ENCODE measurements at places on chromosomes 11 and 22. TPM values are rescaled to one million over a fixed set of nuclear protein-coding genes. Genes with fewer than 3 reads are reported as not detected.

VPREB1 gene
- polyA plus RNA-seq = not detected

GRCh38 chr11:122995526-122995925, 13.9 kb upstream of the BSX start:
- DNase-seq = no peak

DNA sequence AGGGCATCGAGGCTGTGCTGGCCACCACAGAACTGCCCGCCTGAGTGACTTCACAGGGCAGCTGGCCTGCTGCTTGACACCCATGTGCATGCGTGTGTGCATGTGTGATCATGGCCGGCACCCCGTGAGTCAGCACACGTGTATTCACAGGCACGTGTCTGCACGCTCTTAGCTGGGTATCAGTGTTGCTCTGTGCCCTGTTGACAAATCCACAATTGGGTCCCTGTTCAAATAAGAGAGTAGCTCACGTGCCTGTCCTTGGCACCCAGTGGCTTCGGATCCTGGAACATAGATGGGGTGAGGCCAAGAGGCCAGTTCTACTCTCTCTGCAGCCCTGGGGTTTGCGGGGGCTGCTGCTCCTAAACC, 14.0 kb downstream of the B3GAT1 start:
- no peak for DNase-seq

DNA sequence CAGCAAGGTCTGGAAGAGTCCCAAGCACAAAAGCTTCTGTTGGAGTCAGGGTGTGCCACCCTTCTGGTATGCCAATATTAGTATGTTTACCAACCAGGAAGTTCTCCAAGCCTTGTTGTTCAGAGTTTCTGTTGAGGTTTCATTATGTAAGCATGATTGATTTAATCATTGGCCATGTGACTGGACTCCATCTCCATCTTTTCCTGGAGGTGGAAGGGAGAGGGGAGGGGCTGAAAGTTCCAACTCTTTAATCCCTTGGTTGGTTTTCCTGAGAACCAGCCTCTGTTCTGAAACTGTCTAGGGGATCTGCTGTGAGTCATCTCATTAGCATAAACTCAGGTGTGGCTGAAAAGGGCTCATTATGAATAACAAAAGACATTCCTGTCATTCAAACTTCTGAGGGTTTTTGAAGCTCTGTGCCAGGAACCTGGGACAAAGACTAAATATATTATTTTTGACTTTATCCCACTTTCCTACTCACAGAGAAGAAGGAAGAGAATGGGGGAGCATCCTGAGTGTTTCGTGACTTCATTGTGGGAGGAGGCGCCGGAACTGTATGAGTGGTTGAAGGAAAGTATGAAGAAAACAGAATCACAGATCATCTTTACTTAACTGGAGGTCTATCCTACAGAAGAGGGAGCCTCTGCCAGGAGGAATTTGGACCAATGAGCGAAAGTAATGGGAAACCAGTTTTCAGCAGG, 138.2 kb downstream of the NECTIN1 start:
- DNase-seq = no peak

HORMAD2 gene
- not detected for polyA plus RNA-seq

CENATAC gene
- polyA plus RNA-seq = 6.2 TPM

Measured in brain (organoid and tissue), 16 donors.